Substantia nigra (tissue), 51 donors: ENCODE measurements at places on chromosomes 16 and 17.

GRCh38 chr16:66508914-66509496 is 40.9 kb downstream of the TK2 start:
- no peak for DNase-seq

DNA sequence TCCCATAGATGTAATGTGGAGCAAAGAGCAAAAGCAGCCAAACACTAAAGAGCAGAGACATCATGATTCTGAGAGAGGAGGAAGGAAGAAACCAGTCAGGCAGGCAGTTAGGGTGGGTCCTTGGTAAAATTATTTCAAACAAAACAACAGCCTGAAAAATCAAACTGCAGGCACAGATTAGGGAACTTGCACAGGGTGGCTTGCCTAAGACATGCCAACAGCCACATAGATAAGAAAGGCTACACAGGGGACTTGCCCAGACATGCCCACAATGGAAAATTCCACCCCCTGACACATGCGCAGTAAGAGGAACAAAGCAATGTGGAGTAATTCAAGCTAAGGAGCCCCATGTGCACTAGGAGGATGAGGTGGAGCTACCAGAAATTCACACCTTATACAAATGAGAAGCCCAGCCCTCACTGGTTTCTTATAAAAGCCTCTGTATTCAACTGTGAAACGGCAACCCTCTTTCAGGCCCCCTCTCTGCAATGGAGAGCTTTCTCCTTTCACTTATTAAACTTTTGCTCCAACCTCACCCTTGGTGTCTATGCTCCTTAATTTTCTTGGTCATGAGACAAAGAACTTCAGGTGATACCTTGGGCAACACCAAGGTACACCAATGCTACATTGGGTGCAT is 7.3 kb upstream of the GAS7 start:
- no peak for DNase-seq

DNA sequence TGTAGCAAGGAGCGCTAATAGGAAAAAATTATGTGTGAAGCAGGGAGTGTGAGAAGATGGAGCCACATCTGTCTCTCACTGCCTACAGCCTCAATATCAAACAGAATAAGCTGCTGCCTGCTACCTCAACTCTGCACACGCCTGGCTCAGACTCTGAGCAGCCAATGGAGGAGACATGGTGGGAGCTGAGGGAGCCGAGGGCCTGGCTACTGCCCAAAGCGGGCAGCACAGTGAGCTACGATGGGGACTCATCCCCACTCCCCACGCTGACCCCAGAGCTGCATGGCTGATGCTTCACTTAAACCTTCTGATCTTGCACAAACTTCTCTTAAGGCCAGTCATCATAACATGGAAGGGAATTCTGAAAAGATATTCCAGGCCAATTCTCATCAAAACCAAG is 11.1 kb upstream of the FLYWCH2 start:
- DNase-seq = no peak

GRCh38 chr17:39579318-39580081 is 28.2 kb downstream of the NEUROD2 start:
- DNase-seq = no peak
